ENCODE measurements at places on chromosomes 1 and 21. TPM values are rescaled to one million over a fixed set of nuclear protein-coding genes. Genes with fewer than 3 reads are reported as not detected.

The UBE2U gene
- total RNA-seq = not detected

The CNKSR1 gene
- total RNA-seq = 33.4 TPM

The SPRR1B gene
- not detected for total RNA-seq

The RHOU gene
- total RNA-seq = not detected

The C1orf185 gene
- not detected for total RNA-seq

The PROX1 gene
- total RNA-seq = not detected
